ENCODE measurements at places on chromosomes 7 and 10.

- no peak for DNase-seq
Observed at GRCh38 chr10:122126763-122127659, 138.0 kb downstream of the TACC2 start.

GRCh38 chr7:38548605-38549004 lies 82.6 kb downstream of the AMPH start:
- no peak for DNase-seq

- DNase-seq = no peak
Observed at GRCh38 chr7:80414331-80414730, 97.5 kb downstream of the GNAT3 start.

DNA sequence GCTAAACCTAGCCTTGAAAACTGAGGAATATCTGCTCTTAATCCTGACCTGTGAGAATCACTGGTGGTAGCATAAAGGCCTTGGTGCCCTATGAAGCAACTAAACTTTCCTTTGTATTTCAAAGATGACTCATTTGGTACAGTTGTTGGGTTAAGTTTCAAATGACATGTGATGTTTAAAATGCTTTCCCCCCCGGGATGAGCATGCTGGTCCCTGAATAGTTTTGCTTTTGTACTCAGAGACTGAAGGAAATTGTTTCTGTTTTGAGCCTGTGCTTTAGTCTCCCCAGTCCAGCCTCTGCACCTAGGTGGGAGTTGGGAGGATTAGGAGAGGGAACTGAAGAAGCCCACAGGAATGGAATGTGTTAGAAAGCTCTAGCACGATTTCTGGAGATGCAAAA lies 258.9 kb upstream of the NPY start:
- no peak for DNase-seq

- no peak for DNase-seq
Observed at GRCh38 chr10:74586088-74586585, 240.3 kb upstream of the KAT6B start.

DNA sequence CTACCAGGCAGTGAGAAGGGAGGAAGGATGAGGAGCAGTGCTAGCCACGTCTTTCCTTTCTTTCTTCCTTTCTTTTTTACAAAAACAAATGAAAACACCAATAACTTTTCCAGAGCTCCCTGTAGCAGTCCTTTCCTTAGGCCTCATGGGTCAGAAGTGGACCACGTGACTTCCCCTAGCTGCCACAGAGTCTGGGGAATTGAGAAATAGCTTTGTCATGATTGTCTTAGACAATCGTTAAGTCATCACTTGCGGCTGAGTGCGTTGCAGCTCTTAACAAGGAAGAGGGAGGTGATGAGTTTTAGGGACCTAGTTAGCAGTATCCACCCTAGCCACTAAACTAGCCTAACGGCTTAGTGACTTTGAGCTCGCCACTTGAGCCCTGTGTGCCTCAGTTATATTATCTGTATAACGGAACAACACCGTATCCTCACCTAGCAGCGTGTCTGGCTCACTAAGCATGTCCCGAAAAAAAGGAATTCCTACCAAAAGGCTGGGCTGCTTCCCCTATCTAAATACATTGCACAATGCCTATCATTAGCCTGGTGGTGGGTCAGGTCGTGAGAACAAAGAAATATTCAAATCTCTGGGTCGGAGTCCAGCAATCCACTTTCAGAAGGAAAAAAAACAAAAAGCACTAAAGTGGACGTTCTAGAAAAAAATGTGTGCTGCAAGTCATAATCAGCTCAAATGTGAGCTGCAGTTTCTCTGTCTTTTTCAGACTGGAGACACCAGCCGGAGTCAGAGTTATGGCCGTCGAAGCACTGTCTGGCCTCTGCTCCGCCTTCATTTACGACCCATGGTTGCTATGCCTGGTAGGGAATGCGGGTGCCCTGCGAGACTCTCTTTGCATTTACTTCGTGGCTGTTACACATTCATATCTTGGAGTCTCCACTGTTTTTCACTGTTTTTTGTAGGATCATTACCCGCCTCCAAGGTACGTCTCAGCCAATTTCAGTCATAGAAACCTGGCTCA lies 338.5 kb upstream of the FOXK1 start:
- DNase-seq = no peak
